ENCODE measurements at places on chromosomes 6 and 20. TPM values are rescaled to one million over a fixed set of nuclear protein-coding genes. Genes with fewer than 3 reads are reported as not detected.

Gene MRPS10
- 72.4 TPM for total RNA-seq

- peak; percentile 40 for DNase-seq
These were observed 8.9 kb downstream of the BPIFB1 start for GRCh38 chr20:33291830-33292355.

DNA sequence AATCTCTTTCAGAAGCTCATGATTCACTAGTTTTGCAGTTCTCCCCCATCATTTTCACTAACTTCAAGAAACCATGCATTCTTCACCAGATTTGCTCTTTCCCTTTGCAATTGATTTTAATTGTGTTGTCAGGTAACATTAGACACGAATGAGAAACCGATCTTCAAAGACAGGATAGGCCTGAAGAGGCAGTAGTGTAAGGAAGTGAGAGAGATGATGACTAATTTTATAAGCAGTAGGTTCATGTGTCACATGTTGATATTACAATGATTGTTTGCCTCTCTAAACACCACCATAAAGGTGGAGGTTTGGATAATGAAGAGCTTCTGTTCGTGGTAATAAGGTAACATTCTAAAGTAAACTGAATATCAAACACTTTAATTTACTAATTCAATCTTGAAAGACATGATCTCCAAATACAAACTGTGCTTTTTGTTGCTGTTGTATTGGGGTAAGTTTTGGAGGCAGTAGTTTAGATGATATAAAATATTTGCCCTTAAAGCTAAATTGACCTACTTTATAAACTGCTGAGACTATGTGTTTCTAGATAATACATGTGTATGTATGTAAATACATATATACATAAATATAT is 207.2 kb downstream of the PHACTR1 start:
- no peak for DNase-seq

- no peak for DNase-seq
These were observed 260.6 kb downstream of the TPBG start for GRCh38 chr6:82624251-82624650.

Gene UBE2C
- 13.8 TPM for total RNA-seq

DNA sequence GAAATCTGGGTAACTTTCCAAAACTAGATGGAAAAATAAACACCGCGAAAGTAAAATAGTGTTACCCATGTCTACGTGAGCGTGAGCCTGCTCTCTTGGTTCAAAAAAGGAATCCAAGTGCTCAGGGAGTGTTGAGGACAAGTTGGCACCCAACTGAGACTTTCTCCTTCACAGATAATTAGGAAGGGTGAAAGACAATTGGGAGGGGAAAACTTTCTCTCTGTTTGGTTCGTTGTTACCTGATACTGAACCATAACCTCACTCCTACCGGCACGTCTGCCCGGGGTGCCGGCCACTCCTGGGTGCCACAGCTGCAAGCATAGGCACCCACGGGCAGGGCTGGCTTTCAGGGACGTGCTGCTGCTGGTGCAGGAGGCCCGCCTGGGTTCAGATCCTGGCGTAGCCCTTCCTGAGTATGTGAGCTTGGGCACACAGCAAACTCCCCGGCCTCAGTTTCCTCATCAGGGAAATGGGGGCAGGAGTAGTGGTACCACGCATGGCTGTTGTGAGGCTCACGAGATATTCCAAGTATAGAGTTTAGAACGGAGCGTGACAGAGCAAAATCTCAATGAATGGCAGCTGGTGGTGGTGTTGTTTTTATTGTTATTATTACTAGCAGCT is 38.2 kb upstream of the PMEPA1 start:
- DNase-seq: no peak

GRCh38 chr20:34403063-34403827 is 40.2 kb downstream of the ITCH start:
- no peak for DNase-seq
